ENCODE measurements at places on chromosomes 5 and 9.

DNA sequence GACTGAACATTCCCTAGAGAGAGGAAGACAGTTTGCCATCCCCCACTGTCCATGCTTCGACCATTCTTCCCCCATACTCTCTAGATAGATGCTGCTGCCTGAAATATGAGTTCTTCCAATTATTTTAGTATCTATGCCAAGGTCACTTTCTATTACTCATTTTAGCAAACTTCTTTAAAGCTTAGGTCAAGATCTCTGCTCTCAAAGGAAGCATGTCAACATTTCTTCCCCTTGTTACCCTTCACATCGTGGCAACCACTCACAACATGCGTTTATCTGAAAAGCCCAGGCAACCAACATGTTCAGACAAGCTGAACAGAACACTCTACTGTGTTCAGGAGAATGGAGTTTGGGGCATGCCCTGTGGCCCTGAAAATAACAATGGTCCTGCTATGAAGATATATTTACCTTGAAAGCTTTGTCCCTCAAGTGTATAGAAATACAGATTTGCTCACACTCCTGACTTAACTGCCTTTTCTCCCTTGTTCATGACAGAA, 138.4 kb upstream of the KIF2A start:
- no peak for DNase-seq

DNA sequence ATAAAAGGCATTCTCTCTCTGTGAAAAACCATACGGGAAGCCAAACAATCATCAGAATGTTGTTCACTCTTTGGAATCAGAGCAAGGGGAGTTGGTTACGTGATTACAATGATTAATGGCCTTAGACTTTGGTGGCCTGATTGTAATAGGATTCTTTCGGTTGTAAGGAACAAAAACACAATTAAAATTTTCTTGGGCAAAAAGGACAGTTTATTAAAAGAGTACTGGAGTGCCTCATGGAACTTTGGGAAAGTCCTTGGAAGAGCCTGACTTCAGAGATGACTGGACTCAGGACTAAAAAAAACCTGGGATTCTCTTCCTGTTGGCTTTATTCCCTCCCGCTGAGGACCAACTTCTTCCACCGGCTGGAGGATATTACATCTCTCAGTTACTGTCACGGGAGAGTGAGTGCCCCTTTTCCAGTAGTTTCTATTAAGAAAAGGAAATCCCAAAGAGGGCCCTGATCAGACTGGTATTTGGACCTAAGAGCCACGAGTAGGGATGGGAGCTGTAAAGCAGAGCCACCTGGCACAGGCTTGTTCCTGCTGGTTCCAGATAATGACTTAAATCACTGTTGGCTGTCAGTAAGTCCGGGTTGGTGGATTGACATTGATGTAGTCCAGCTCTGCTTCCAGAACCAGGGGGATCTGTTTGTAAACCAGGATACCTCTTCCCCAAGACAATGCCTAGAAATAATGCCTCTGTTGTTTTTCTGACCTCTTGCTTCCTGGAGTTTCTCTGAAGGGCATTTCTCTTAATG, 53.9 kb downstream of the CFAP95 start:
- peak; percentile 6 for DNase-seq

DNA sequence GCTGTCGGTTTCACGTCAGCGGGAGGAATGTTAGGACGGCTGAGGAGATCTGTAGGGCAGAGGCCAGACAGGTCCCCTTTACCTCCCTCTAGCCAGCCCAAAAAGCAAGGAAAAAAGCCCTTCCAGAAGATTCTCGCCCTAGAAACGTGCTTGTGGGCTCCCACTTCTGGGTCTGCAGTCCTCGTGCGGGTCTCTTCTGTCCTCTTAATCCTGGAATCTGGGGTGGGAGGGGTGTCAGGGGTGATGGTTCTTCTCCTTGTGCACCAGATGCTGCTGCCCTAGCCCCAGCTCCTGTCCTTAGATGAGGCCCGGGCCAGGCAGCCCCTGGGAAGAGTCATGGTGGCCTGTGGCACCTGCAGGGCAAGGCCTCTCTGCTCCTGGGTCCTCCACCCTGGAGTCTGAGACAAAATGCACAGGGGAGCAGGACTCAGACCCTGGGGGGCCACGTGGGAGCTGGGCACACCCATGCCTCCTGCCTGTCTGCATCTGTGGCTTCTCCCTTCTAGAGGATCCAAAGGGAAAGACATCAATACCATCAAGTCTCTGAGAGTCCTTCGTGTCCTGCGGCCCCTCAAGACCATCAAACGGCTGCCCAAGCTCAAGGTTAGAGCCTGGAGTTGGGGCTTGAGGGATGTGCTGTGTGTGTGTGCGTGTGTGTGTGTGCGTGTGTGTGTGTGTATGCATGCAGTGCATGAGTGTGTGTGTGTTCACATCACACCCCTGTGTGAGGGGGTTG, 174.2 kb downstream of the CACNA1B start:
- no peak for DNase-seq

GRCh38 chr5:56330806-56331205, 97.7 kb upstream of the ANKRD55 start:
- DNase-seq, result no peak

GRCh38 chr9:7315746-7316145, 483.8 kb downstream of the DMAC1 start:
- peak; percentile 25 for DNase-seq

DNA sequence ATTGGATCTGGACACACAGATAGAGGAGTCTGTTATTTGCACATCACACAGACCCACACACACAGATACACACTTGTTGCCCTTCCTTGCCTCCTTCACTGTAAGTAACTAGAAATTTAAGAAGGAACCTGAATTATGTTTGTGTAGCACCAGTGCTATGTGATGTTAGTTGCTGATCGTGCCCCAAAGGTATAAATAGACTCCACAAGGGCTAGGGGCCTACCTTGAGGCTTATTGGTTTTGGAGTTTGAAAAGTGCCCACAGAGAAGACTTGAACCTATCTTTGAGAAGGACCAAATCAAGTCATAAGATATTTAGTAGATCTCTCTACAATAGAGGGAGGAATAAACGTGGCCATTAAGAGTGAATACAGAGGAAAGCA, 8.8 kb upstream of the TGFBI start:
- DNase-seq, result no peak

DNA sequence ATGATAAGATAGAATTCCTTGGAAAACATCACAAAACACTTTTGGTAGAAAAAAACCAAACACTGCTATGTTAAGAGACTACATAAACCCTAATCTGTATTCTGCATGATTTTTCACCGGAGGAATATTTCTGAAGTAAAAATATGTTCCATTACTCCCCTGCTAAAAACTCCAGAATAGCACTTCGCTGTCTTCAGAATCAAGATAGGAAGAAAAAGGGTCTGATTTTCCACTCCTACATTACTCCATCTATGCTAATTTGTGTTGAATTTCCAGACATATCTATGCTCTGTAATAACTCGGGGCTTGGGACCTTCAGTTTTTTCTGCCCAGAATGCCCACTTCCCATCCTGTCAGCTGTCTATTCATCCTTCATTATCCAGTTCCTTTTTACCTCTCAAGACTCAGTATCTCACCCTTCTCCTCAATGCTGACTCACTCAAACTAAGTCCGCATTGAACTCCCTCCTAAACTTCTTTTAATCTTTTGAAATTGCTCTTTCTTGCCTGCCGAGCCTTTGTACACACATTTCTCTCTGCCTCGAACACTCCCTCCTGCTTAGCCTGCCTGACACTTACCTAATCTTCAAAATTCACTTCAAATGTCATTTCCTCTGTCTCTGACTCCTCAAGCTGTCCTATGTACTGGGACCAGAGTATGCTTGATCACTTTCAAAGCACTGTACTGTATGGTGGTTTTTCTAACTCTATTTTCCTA, 171.0 kb downstream of the ARRDC3 start:
- no peak for DNase-seq

GRCh38 chr5:172373680-172374079, 80.6 kb downstream of the SH3PXD2B start:
- DNase-seq, result no peak

GRCh38 chr5:150422075-150422474, 9.4 kb upstream of the CD74 start:
- DNase-seq, result no peak

- no peak for DNase-seq
These were observed 149.7 kb downstream of the ENC1 start for GRCh38 chr5:74490814-74491213.

- no peak for DNase-seq
These were observed 128.1 kb downstream of the STARD4 start for GRCh38 chr5:111384220-111384619.

- no peak for DNase-seq
These were observed 6.0 kb upstream of the AQP3 start for GRCh38 chr9:33453286-33453860.

DNA sequence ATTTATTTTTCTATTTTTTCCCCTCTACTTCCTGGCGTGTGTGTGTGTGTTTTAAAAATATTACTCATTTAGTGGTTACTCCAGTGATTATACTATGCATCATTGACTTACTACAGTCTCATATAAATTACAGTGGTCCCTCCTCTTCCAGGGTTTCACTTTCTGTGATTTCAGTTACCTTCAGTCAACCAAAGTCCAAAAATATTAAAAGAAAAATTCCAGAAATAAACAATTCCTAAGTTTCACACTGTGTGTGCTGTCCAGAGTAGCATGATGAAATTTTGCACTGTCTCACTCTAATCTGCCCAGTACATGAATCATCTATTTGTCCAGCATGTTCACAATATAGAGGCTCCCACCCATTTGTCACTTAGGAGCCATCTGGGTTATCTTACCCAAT, 47.4 kb upstream of the CCDC112 start:
- DNase-seq, result no peak

GRCh38 chr9:88990729-88991065, 571 bp upstream of the S1PR3 start:
- DNase-seq, result no peak

GRCh38 chr9:16202914-16203728, 650.3 kb downstream of the CCDC171 start:
- peak; percentile 88 for DNase-seq

- peak; percentile 90 for DNase-seq
These were observed 70.6 kb downstream of the SPIN1 start for GRCh38 chr9:88458716-88459465.

- DNase-seq, result no peak
These were observed 383.8 kb upstream of the TUSC1 start for GRCh38 chr9:26061948-26062575.

DNA sequence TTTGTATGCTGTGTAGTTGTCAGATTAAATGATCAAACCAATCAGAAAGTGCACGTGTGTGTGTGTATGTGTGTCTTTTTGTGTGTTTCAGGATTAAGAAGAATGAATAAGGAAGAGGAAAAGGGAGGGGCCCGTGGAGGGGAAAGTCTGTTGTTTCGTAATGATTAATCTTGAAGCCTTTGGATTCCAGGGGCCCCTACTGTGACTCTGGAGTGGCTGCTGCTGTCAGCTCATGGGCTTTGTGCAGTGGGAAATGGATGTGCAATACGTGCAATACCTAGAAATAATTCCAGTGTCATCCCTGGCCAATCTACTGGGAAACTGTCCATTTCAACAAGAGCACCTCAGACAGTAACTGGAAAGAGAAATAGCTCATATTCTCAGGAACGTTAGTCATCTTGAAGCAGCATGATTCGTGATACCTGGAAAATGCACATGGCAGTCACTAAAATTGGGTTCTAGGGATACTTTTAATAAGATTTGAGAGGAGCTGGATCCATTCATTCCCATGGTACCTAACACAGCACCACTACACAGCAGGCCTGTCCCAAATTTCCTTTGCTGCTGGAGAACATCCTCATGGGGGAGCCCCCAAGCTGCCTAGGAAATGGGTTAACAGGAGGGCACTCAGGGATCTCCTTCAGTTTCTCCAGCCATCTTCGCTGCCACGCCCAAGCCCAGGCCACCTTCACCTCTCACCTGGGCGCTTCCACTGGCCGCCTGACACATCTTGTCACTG, 186.3 kb downstream of the NR3C1 start:
- DNase-seq, result no peak

- peak; percentile 72 for DNase-seq
These were observed 1.6 kb downstream of the TMEM245 start for GRCh38 chr9:109117856-109118807.

DNA sequence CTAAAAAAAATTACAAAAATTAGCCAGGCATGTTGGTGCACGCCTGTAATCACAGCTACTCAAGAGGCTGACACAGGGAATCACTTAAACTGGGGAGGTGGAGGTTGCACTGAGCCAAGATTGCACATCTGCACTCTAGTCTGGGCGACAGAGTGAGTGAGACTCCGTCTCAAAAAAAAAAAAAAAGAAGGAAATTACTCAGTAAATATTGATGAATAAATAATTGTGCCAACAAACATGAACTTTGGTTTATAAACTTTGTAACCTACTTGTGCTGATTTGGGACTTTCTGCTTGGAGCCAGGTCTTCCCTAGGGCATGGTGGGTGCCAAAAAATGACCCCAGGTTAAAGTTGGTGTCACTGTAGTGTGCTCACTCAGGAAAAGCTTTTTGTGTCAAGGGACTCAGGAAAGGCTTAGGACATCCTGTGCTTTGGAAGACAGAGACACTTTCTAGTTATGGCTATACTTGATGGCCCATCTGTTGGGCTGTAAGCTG, 19.0 kb downstream of the ABLIM3 start:
- DNase-seq, result no peak

- DNase-seq, result peak; percentile 77
These were observed 13.0 kb downstream of the CXXC5 start for GRCh38 chr5:139660923-139661814.

- no peak for DNase-seq
These were observed 8.4 kb downstream of the PCYOX1L start for GRCh38 chr5:149366169-149366729.

GRCh38 chr9:76403352-76403751, 9.1 kb upstream of the RFK start:
- DNase-seq, result peak; percentile 66

GRCh38 chr5:10685115-10685521, 75.9 kb downstream of the DAP start:
- DNase-seq, result no peak

DNA sequence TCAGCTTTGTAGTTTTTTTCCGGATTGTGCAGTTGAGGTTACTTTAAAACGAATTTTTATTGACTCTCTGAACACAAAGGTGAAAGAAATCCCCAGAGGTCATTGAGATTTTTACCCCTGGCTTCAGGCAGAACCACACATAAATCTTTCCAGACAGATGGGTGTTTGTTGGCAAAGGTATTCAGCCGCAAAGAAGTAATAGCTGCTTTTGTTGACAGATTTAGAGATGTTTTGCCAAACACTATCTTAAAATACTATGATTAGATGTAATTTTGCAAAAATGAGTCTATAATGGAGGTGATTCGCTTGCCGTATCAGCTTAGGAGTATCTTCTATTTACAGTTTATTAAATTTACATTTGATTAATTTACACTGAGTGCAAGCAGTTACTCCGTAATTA, 418.3 kb upstream of the CLINT1 start:
- DNase-seq, result no peak

DNA sequence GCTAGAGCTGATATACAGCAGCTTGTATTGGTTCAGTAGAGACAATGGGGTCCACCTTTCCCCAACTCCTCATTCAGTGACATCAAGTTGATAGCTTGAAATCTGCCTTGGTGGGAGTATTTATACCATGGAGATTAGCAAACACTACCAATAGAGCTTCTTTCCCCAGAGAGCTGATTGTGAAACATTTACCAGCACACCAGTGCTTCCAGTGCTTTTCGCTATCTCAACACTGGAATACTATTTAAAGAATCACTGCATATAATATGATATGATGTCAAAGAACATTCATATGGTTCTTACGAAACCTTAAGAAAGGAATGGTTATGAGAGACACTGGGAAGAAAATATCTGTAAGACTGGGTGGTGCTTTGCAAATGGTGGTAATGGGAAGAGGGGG, 21.8 kb upstream of the RNF145 start:
- DNase-seq, result no peak
